Bronchial epithelial cell (primary cell): ENCODE measurements at places on chromosomes 4 and X.

DNA sequence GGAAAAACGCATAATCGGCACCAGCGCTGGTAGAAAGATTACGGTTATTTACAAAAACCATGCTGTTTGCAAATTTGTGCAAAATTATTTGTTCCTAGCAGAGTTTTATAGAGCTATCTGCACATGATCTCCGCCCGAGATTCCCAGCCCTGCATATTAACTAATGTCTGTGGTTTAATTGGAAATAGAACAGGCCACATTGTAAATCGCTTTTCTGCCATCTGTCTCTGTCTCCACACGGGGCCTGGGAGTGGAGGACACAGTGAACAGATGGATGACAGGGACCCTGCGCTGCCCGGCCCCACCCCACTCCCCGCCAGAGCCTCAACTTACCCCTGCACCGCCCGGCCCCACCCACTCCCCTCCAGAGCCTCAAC, 126.9 kb downstream of the FAM53A start:
- DNase-seq = no peak

DNA sequence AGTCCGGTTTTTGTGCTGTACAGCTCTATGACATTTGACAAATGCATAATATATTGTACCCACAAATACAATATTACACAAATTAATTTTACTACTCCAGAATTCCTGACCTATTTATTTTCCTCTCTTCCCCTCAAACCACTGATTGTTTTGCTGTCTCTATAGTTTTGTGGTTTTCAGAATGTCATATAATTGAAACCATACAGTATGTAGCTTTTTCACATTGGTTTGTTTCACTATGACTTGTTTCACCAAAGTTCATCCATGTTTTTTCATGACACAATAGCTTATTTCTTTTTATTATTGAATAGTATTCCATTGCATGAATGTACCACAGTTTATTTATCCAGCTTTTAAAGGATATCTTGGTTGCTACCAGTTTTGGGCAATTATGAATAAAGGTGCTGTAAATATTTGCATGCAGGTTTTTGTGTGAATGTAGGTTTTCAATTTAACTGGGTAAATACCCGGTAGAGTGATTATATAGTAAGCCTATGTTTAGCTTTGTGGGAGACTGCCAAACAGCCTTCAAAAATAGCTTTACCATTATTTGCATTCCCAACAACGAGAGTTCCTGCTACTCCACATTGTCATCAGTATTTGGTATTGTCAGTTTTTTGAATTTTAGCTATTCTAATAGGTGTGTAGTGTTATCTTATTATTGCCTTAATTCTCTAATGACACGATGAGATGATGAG, 25.9 kb downstream of the RNF175 start:
- DNase-seq = no peak

GRCh38 chr4:2125831-2126230, 66.7 kb downstream of the NAT8L start:
- DNase-seq = no peak

DNA sequence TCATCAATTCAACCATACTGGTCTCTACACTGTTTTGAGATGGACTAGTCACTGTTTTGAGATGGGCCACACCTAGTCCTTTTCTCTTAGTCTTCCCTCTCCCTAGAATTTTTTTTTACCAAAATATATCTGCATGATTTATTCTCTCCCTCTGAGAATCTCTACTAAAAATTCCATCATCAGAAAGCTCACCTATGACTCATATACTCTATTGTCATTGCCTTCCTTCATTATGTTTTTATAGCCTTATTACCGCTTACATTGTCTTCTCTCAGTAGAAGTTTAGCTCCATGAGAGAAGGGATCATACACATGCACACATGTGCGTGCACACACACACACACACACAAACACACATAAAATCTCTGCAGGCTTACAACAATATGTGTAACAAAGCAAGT, 303.6 kb downstream of the PCDH10 start:
- DNase-seq = no peak

- no peak for DNase-seq
Measured at GRCh38 chr4:24973747-24974601, 56.8 kb downstream of the LGI2 start.

GRCh38 chr4:74934016-74934831, 1.3 kb downstream of the PARM1 start:
- DNase-seq = peak; percentile 37

DNA sequence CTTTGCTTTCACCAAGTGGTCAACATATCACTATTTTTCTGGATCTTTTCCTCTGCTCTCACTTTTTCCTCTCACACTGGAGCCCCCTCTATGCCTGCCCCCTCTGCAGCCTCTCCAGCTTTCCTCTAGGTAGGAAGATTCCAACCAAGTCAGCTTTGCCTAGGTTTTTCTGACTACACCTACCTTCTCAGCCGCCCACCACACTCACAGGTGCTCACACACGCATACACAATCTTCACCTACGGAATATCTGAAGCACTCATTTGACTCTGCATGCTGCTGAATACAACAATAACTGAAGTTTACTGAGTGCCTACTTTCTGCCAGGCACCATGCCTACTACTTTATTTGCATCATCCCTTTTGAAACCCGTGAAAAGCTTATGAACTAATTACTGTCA, 328.0 kb downstream of the PPP3CA start:
- DNase-seq = no peak

DNA sequence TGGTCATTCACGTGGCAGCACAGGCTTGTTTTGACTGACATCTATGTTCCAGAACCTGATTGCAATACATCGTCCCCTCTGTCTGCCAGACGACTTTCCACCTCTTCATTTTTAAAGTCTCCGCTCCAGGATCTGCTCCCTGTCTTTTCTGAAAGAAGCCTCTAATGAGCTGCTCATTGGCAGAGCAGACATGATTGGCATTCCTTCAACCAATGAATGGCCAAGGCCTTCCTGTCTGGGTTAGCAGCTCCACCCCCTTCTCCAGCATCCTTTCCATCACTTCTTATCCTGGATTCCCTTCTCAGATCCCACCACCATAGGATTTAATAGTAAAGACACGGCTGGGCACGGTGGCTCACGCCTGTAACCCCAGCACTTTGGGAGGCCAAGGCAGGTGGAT, 202.7 kb upstream of the KLF3 start:
- DNase-seq = no peak

DNA sequence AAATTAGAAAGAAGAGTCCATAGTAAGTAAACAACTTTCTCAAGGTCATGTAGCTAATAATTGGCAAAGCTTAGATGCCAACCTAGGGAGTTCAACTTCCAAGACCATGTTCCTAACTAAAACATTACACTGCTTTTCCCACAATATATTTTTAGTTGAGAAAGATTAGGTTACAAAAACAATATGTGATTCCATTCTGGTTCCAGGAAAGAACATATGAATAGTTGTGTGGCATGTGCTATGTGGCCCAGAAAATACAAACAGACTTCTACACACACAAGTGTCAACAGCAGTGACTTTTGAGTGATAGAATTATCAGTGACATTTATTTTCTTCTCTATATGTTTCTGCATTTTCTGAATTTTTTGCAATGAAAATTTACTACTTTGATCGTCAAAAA, 62.7 kb upstream of the EDNRA start:
- DNase-seq = no peak

DNA sequence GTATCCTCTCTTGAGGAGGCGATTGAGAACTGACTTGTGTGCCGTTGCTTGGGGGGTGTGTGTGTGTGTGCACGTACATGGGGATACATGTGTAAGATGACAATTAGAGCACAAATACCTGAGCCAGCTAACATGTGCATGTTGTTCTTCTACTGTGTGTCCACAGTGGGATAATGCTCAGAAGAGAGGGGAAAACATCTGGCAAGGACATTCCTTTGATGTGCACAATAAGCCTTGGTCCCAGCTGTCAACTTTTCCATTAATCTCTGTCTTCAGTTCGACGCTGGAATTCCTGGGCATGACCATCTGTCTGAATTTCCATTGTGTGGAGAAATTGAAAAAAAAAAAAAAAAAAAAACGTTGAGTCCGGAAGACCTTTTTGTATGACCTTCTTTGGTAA, 592.0 kb upstream of the GALNTL6 start:
- no peak for DNase-seq
